ENCODE measurements at places on chromosomes 6 and 20.

DNA sequence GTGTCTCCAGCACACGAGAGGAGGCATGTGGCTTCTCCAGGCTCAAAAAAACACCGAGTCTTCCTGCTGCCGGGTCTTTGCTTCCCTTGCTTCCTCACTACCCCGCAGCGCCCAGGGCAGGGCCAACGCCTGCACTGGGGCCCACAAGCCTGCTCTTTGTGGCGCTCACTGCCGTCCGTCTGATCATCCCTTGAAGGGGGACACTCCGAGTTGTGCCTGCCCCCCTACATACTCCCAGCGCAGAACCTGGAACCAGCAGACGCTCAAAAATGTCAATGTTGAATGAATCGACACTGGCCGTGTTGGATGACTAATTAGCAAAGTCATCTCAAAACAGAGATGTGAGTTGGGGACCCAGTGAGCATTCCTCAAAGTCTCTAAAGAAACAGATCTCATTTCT, 8.1 kb upstream of the ARFGAP1 start:
- DNase-seq: no peak

DNA sequence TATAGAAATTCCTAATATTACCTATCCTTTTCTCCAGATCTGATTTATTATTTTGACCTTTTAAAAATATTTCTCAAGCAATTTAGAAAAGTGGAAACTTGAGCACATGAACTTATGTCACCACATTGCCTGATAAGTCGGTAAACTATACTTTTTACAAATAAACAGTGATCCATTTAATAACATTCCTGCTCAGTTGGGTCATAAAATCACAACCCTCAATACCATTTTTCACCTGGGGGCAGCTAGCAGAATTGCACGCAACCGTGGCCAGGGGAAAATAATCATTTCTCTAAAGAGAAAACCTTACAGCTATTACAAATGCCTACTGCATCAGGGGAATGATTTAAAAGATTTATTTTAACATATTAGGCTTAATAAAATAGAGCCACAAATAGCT, 614.5 kb downstream of the PHF3 start:
- DNase-seq: no peak

DNA sequence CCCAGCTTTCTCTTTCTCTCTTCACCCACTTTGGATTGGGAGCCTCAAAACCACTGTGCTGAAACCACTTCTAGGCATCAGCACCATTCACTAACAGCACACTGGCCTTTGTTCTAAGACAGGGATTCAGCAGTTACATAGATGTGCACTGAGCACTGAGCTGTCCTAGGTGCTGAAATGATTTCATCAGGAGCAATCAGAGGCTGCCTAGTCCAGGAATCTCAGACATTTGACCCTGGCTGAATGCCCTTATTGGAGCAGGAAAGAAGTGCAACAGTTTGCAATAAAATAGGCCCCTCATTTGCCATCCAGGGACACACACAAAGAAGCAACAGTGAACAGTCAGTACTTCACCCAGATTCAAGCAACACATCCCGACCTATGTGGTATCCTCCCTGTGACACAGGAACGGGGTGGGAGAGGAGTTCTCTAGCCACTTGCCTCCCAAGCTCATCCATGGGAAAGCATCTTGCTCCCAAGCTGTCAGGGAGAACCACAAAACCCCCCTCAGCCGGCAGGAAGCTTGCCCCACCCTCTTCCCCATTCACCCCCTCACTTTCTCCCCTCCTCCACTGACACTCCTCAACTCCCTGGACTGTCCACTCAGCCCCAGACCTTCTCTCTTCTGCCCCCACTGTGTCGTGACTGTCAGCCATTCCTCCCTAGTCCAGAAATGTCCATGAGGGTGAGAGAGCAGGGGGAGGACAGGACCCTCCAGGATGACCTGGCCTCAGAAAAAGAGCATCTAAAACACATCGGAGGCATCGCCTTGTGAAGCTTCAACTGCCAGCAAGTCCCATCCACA, 304.4 kb downstream of the PREX1 start:
- DNase-seq: no peak

GRCh38 chr20:34945315-34946077, 10.1 kb downstream of the GSS start:
- no peak for DNase-seq

GRCh38 chr20:17571153-17571527, 1.3 kb downstream of the DSTN start:
- no peak for DNase-seq

DNA sequence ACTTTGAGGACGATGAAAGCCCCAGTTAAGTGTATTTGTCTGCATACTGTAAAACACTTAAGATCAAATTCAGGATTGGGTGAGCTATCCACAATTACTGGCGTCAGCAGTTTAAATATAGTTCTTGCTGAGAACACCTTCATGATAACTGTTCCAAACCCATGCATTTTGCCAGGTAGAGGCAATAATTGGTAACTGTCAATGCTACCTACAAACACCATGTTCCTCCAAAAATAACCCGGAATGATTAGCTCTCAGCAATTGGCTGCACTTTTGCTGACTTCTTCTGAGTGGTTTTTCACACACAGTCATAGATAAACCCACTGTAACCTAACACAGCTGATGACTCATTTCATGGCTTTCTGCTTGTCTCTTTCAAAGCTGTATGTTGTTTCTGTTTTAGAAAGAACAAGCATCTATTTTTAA, 1358.6 kb upstream of the GJE1 start:
- no peak for DNase-seq

GRCh38 chr20:42483730-42484303, 705.9 kb downstream of the PTPRT start:
- DNase-seq: no peak

- no peak for DNase-seq
Measured at GRCh38 chr6:79048611-79049010, 29.4 kb downstream of the PHIP start.

- DNase-seq: no peak
Measured at GRCh38 chr6:111157412-111157811, 70.1 kb downstream of the SLC16A10 start.

- no peak for DNase-seq
Measured at GRCh38 chr6:35370124-35370741, 27.9 kb downstream of the PPARD start.

GRCh38 chr6:150290429-150290828, 78.4 kb upstream of the IYD start:
- DNase-seq: no peak

DNA sequence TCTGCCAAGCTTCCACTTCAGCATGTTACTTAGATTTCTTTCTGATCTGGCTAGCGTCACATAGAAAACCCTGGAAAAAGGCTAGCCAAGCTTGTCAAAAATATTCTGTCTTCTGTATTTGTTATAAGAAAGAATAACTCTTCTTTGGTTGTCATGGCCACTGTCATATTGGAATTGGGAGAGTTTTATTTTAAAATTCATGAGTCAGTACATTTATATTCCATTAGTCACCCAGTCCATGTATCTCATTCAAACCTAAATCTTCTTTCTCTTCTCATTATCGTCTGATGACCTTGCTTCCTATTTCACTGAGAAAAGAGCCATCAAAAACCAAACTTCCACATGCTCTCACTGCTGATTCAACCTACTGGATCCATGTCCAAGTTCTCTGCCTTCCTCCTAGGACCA, 65.7 kb downstream of the EPM2A start:
- DNase-seq: no peak

GRCh38 chr6:78117966-78118365, 465.1 kb downstream of the MEI4 start:
- DNase-seq: no peak

- no peak for DNase-seq
Measured at GRCh38 chr6:53878808-53879207, 84.0 kb downstream of the LRRC1 start.

DNA sequence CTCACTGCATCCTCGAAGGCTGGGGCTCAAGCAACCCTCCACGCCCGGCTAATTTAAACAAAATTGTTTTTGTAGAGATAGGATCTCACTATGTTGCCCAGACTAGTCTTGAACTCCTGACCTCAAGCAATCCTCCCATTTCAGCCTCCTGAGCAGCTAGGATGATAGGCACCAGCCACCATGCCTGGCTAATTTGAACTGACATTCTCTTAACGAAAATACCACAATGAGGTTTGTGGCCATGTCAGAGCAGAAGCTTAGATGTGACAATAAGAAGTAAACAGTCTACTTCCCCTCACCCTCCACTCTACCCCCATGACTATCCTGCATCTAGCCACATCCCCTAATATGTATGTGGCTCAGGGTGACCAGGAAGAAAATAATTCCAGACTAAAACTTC, 74.8 kb upstream of the PLCB4 start:
- DNase-seq: no peak

DNA sequence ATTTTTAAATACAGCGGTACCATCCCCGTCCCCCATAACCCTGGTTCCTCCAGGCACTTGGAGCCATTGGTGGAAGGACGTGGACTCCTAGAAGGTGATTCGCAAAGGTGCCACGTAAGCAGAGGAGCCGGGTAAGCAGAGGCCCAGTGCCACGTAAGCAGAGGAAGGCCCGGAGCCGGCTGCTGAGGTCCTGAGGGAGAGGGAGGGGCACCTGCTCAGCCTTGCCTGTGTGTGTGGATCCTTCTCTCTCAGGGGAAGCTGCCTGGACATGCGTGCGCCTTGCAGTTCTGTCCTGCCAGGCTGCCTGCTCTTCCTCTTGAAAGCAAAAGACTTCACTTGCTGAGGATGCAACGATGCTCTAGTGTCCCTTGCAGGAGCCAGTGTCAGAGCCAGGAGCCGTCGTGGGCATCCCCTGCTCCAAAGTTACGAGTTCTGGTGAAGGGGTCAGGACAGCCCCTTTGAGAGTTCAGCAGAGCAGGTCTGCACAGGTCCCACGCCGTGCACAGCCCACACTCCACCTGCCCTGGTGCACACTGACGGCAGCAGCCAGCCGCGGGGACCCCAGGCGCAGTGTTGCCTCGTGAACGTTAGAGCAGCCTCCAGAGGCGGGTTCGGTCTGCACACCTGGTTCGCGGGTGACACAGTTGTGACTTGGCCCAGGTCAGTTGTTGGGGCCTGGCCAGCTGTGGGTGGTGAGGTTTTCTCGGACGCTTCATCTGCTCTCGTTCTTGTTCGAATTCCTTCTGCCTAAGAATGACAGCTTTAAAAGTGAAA, 1.9 kb upstream of the NKAIN4 start:
- no peak for DNase-seq

DNA sequence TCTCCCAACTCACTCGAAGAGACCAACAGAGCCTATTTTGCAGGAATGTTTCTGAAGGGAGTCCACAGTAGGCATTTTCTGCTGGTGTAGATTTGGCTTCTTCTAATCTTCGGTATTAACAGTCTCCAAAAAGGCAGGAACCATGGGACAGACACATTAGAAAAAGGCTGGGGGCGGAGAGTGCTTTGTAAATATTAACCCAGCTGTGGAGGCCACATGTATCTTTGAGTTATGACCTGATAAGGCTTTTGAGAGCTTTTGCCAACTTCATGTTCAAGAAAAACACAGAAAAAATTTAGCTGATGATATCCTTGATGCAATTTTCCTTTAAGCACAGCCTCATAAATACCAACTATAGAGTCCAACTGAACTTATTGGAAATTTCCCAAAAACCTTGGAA, 119.4 kb upstream of the TSHZ2 start:
- no peak for DNase-seq

DNA sequence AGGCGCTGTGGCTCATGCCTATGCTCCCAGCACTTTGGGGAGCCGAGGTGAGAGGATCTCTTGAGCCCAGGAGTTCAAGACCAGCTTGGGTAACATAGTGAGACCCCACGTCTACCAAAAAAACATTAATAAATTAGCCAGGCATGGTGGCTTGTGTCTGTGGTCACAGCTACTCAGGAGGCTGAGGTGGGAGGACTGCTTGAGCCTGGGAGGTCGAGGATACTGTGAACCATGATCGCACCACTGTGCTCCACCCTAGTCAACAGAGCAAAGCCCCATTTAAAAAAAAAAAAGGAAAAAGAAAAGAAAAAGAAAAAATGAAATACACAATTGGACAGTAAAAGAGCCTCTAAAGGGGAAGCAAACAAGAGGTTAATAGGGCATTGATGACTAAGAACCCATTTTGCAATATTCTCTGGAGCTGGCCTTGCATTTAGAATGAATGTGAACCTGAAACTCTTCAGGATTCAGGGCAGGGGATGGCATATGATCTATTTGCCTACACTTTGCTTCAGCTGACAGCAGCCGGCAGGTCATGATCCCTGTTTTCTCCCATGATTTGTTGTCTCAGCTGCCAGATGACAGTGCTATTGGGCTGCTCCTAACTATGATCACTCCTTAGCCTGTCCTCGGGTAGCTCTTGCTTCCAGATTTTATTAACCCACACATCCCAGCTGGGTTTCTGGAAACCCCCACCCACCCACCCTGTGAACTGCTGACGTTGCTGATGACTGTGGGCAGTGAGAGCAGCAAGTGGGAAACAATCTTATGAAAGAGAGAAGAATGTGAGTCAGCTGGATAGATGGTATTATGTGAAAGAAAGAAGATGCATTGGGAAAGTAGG, 83.8 kb upstream of the ELOVL5 start:
- no peak for DNase-seq

- DNase-seq: no peak
Measured at GRCh38 chr20:4051413-4052138, 36.2 kb upstream of the RNF24 start.

DNA sequence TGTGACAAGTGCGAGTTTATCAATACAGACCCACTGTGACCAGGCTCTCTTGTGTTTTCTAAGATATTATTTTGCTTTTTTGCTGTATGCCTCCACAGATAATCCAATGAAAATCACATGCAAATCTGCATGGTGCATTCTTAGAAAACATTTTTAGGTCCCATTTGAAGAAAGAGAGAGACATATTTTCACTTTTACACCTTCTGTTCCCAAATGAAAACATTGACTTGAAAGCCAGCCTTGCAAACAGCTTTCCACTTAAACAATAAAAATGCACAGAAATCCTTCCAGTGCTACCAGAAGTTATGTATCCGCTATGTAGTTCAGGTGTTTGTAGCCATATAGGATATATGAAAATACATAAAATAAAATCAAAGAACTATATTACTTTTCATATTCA, 618.0 kb downstream of the CDH26 start:
- DNase-seq: no peak

- DNase-seq: no peak
Measured at GRCh38 chr6:101878554-101879276, 485.2 kb downstream of the GRIK2 start.

- no peak for DNase-seq
Measured at GRCh38 chr20:32622585-32623468, 37.7 kb upstream of the NOL4L start.

All from cortex of kidney (tissue), 1 donor.